ENCODE measurements at places on chromosomes 13 and 19.

DNA sequence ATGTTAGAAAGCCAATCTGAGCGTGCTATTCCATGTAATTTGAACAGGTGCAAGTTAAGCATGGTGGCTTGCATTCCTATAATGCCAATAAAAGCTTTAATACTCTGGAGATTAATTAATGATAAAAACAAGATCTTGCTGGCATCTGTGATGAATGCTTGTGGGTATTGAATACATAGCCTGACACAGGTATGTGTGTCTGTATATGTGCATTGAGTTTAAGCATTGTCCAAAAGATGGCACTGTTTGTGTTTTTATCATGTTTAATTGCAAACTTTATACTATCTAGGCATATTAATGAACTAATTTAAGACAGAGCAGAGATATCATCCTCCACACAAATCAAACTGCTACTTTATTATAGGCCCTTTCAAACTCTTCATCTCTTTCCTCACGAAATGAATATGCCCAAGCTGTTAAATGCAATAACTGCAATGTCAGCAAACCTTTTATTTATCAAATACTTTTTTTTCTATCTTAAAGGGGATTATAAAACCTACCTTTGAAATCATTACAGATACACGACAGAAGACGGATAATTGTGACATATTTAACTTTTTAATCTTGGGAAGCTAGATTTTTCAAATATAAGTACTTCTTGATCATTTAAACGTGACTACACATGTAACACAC lies 86.5 kb downstream of the TNFSF11 start:
- DNase-seq = no peak

- peak; percentile 23 for DNase-seq
These were observed 3.6 kb upstream of the MIER2 start for GRCh38 chr19:347946-348861.

- DNase-seq = no peak
These were observed 2.5 kb downstream of the RPS28 start for GRCh38 chr19:8323781-8324185.

- DNase-seq = no peak
These were observed 6.0 kb upstream of the TM6SF2 start for GRCh38 chr19:19279062-19279612.

GRCh38 chr13:99314640-99315176 lies 7.5 kb upstream of the GPR183 start:
- no peak for DNase-seq

DNA sequence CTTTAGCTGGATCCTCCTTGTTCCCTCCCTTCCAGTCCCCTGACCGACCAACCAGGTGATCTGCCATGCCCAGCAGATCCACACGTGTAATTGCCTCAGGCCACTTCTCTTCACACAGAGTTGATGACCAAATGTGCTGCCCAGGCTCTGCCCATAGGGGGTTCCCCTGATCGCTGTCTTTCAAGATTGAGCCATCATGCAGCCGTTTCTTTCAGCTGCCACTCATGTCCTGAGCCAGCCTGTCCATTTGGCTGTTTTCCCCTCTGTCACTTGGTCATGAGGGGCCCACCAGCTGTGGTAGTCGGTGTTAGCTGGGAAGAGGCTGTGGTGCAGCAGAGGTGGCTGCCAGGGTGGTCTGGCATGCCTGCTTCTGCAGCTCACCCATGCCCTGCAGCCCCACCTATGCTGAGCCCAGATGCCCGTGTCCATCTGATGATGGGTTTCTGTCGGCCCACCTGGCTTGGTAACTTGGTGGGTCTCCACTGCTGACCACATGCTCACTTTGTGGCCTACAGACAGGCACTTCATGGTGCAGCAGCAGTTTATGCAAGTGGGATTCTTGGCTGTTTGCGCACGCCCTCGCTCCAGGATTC lies 35.6 kb upstream of the GPR183 start:
- no peak for DNase-seq

DNA sequence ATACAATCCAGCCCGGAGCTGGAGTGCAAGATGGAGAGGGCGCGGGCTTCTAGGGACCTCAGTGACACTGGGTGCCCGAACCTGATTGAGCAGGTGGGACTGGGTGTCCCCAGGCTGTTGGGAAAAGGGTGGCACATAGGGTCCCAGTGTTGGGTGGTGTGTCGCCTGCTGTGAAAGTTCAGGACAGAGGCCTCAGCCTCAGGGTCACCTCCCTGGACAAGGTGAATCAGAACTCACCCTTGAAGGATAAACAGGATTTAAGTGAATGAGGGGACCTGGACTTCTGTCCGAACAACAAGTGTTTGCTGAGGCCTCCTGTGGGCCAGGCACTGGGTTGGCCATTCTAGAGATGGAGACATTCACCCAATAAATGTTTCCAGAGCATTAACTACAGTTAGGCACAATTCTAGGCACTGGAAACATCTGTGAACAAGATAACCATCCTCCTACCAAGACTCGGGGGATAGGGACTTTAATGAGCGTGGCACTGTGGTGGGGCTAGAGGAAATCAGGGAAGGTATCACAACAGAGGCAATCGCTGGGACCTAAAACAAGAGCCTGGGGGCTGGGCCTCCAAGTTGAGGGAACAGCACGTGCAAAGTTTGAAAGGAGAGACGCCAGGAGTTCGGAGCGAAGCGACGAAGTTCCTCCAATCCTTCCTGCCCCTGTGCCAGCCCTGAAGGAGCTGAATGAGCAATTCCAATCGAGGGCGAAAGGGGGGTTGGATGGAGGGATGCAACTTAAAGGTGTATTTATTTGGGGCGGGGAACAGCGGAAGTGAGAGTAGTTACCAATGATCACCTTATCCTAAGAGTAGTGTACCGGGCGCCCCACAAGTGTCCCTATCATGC lies 921 bp upstream of the POLD1 start:
- peak; percentile 51 for DNase-seq

DNA sequence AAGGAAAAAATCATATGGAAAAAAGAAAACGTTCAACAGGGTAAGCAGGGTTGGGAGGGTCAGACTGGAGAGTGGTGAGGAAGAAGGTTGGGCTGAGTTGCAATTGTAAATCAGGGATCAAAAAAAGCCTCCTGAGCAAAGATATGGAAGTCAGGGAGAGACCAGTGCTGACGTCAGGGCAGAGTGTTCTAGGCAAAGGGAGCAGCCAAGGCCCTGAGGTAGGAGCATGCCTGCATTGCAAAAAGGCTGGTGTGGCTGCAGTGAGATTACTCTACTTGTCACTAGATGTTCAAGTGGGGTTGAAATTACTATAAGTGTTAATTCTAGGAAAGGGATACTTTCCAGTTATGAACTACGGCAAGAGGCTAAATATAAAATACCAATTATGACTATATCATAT lies 562.0 kb downstream of the MYO16 start:
- no peak for DNase-seq

DNA sequence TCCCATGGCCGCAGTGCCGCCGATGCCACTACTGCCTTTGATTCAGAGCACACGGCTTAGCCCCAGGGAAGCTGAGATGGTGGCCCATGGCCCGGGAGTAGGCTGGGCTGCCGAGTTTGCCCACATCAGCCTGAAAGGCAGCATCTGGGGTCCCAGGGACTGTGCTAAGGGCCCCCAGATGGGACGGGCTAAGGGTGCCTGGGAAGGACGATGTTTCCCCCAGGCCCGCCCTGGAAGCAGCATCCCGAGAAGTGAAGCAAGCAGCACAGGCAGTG lies 22.5 kb downstream of the MAP2K2 start:
- DNase-seq = no peak

GRCh38 chr13:97515643-97516042 lies 81.7 kb downstream of the RAP2A start:
- no peak for DNase-seq

GRCh38 chr19:50790922-50791467 lies 780 bp downstream of the ACP4 start:
- DNase-seq = no peak

DNA sequence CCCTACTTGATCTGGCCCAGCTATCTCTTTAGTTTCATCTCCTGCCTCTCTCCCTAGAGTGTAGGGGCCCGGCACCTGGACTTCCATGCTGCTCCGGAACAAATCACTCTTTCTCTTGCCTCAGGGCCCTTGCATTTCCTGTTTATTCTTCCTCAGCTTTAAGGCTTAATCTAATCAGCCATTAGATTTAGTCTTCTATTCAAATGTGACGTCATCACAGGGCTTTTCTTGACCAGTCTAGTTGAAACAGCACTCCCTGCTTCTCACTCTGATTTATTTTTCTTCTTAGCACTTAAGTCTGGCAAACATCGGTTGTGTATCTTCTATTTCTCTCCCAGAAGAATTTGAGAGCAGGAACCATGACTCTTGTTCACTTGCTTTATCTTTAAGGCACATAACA lies 564.1 kb downstream of the EFNB2 start:
- DNase-seq = peak; percentile 23

DNA sequence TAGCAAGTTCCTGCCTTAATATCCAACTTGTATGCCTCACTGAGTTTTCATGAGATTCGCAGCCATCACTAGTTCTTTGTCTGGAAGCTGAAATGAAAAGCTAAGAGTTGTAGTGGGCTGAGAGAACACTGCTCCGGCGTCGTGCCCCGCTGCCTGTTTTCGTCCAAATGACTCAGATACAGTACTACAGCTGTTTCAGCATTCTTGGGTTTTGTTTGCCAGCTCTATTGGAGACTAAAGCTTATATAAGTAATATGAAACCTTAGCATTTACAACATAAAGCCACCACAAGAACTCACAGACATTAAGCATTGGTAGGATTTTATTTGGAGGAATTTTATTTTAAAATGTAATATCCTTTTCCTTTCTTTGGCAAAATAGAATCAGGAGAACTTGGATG lies 299.7 kb downstream of the DLEU7 start:
- DNase-seq = peak; percentile 6

DNA sequence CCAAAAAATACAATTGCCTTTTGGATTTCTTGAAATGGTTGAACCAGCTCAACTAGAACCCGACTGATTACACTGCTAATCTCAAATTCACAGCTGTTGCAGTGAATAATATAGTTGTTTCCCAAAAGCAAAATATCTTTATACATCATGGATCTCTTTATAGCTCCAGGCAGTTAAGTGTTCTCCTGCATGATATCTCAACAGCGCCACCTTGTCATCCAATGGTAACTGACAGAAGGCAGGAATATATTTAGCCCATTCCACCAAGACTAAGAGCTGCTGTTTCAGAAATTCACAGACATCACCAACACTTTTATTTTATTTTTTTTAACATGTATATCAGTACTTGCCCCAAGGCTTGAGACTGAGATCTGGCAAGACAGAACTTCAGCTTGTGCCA lies 1141.0 kb upstream of the PRR20A start:
- no peak for DNase-seq

DNA sequence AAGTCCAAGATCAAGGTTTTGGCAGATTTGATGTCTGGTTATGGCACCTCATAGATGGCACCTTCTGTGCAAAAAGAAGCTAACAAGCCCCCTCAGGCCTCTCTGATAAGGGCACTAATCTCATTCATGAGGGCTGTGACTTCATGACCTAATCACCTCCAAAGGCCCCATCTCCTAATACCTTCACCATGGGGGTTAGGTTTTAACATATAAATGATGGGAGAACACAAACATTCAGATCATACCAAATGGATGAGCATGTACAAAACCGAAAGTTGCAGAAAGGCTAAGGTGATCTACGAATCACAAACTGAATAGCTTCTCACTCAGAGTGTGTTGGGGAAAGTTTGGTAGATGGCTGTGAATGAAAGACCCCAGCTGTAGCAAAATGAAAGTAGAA lies 217.4 kb downstream of the TBC1D4 start:
- no peak for DNase-seq

DNA sequence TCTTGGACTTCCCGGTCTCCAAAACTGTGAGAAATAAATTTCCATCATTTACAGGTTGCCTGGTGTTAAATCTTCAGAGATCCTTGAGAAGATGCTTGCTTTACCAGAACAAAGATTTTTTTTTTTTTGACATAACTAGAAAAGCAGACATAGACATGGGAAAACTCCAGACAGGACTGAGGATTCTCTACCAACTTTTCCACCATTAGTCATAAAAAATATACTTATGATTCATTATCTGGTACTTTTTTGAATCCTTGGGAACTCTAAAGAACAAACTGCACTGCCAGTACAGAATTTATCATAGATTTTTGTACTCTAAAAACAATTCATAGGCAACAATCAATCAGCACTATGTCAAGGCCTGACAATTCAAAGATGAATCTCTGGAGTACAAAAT lies 487.6 kb downstream of the EFNB2 start:
- DNase-seq = no peak

DNA sequence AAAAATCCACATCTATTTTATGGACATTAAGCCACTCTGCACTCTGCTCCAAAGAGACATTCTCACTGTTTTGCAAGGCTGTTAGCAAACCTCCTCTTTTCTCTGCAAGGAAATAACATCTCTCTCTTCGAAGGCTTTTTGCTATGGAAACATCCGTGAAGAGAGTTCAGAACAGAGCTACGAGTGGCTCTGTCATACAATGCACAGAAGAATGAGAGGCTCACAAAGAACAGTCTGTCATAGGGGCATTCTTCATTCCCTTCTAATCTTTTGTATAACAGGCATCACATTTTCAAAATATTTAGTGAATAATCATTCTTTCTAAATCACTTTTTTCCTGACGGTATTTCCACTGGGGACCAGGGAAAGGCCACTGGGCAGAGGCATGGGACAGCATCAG lies 346.1 kb downstream of the IRS2 start:
- DNase-seq = no peak

- DNase-seq = no peak
These were observed 322.9 kb upstream of the SPRY2 start for GRCh38 chr13:80663788-80664187.

DNA sequence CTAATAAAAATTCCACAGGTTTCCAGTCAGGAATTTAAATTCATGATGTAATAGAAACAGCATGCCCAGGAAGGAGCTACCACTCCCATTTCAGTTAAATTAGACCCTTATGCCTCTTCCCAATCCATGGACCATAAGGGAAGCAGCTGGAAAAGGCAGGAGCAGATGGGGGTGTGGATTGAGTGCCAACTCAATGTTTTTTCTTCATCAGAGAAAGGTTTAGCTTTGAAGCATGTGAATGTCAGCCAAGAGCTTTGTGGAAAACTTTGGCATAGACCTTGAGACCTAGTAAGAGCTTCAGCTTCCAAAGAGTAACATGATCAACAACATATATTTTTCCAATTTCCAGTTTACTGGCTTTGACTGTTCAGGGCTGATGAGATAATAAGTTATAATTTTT lies 2139.9 kb downstream of the PCDH9 start:
- no peak for DNase-seq

DNA sequence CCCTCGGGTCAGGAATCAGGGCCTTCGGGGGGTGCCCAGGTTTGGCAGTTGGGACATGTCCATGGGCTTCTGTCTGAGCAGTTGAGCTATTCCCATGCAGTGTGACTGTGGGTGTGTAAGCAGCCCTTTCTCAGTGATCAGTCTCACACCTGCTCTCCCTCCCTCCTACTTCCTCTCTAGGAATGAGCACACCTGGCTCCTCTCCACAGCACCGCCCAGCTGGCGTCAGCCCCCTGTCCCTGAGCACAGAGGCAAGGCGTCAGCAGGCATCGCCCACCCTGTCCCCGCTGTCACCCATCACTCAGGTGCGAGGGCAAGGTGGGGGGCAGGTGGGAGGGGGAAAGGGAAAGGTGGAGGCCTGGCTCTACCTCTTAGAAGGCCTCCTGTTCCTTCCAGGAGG lies 25.9 kb downstream of the COMP start:
- no peak for DNase-seq

- DNase-seq = no peak
These were observed 2.8 kb downstream of the ACP5 start for GRCh38 chr19:11574689-11575088.

- DNase-seq = no peak
These were observed 451.0 kb upstream of the SLC10A2 start for GRCh38 chr13:103517066-103517767.

GRCh38 chr13:99980824-99981734 lies 505 bp upstream of the ZIC2 start:
- DNase-seq = peak; percentile 96

GRCh38 chr13:113802090-113802531 lies 43.1 kb downstream of the TMEM255B start:
- DNase-seq = no peak

- DNase-seq = peak; percentile 88
These were observed at the start of gene TNPO2 for GRCh38 chr19:12723641-12724426. TNPO2 (minus strand) TSS chr19:12723932; CDS start chr19:12720977, 2,955 bp downstream.
